ENCODE measurements at places on chromosomes 3 and 15.

DNA sequence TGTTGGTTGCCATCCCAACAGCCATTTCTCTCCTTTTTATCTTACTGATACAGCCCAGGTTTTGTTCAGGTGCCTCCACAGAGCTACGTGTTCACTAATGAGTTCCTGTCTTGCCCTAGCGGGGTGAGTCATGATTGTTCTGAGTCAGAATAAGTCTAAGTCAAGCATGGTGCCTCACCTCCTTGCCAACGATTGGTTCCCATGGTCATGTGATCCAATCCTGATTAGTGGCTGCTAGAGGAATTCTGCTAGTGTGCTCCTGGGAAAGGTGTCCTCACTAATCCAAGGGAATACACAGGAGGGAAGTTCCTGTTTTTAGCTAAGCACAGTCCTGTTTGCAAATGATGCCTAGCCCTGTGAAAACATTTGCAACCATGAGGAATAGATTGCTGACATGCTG is 99.8 kb downstream of the NSUN3 start:
- DNase-seq: no peak

DNA sequence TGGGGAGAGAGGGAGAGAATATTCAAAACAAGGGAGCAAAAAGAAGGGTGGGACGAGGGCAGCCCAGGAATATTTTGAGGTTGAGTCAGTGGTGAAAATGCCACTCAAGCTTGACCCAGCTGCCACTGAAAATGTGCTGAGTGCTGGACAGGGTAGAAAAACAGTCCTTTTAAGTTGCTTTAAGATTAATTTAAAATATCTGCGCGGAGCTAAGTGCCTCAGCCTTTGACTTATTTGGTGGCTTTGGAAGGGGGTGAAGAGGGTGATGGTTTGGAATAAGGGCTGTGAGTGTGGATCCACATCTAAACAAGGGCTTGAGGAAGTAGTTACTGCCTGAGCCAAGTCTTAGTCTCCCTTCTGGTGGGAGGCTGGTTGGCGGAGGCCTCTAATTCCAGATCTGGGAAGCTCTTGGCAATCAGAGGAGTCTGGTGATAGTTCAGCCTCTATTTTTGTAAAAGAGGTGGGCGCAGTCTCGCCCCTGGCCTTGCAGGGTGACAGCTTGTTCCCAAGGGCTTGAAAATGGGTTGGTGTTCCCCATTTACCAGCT is 280.8 kb upstream of the ROPN1 start:
- no peak for DNase-seq

- DNase-seq: no peak
Measured at GRCh38 chr3:172201136-172201869, 161.9 kb downstream of the FNDC3B start.

- no peak for DNase-seq
Measured at GRCh38 chr3:188468662-188469061, 314.7 kb downstream of the LPP start.

DNA sequence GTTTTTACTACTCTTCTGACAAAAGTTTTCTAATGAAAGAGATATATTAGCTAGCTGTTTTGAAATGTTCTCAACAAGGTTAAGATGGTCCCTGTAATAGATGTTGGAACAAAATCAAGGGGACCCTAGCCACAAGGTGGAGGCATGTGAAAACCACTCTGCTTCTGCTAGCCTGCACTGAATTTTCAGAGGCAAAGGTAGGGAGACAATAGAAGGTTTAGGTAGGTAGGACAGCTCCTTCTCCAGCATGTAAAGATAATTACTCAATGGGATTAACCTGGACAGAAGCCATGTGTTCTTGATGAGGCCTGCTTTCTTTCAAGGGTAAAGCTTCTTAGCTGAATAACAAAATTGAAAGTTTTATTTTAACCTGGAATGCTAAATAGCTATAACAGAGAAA is 333.5 kb downstream of the LSAMP start:
- no peak for DNase-seq

DNA sequence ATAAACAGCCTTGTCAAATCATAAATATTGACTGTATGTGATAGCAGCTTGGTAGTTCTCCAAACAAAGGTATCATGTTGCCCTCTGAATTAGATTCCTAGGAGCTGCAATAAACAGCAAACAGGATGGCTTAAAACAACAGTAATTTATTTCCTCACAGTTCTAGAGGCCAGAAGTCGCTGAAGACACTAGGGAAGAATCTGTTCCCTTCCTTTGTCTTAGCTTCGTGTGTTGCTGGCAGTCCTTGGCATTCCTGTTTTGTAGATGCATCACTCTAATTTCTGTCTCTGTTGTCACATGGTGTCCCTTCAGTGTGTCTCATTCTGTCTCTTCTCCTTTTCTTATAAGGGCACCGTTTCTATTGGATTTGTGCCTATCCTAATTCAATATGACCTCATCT is 679.3 kb downstream of the OTOL1 start:
- DNase-seq: no peak

GRCh38 chr3:3125977-3126376 is 763 bp upstream of the TRNT1 start:
- no peak for DNase-seq

DNA sequence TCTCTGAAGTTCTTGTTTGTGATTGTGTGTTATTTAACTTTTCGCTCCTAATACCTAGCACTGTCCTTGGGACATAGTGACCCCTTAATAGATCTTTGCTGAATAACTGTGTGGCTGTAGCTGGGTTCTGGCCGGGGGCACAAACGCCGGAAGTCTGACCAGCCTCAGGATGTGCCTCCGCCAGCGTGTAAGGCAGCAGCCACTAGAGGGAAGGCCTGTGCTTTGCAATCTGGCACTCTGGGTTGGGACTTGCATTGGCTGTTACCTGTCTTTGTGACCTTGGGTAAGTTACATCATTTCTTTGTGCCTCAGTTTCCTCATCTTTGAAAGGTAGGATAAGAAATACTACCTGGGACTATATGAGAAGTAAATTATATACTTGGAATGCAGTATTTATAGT is 158.7 kb downstream of the GHSR start:
- DNase-seq: no peak

GRCh38 chr3:44198284-44199269 is 43.1 kb upstream of the TOPAZ1 start:
- DNase-seq: peak; percentile 21

DNA sequence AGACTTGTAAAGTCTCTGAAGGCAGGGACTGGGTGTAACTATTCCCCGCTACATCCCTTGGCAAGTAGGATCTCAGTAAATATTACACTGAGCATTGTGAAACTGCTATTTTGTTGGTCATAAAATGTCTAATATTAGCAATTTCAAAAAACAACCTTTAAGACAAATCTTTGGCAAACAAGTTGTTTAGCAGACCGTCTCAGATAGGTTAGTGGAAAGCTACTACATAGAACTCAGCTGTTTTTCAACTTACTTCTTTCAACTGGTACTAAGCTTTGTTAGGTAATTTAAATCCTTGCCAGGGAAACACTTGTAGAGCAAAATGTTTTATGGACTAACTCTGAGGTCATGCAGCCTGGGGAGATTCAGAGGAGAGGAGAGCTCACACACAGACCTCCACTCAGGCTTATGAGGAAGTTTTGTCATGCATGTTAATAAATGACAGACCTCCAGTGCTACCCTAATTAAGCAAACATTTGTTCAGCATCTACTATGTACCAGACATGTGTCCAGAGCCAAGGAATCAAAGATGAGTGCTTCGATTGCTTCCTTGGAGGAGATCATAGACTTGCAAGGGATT is 61.6 kb upstream of the STAC start:
- DNase-seq: no peak
